ENCODE measurements at places on chromosomes 11 and 22.

DNA sequence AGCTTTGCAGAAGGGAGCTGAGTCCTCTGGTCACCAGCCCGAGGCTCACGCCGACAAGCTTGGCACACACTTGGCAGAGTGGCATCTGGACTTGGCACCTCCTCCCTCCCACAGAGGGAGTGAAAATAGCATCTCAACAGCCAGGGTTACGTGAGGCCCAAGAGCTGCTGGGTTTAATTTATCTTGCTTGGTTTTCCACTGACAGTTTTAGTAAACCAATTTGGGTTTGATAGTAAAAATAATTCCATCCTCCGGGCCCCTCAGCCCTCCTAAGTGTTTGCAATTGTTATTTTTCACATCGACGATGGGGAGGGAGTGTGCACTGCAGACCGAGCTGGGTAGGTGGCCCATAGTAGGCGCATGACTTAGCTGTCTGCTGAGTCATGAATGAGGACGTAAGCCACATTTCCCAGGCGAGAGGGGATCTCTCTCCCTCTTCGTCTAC is 107.6 kb upstream of the ASPHD2 start:
- no peak for DNase-seq

DNA sequence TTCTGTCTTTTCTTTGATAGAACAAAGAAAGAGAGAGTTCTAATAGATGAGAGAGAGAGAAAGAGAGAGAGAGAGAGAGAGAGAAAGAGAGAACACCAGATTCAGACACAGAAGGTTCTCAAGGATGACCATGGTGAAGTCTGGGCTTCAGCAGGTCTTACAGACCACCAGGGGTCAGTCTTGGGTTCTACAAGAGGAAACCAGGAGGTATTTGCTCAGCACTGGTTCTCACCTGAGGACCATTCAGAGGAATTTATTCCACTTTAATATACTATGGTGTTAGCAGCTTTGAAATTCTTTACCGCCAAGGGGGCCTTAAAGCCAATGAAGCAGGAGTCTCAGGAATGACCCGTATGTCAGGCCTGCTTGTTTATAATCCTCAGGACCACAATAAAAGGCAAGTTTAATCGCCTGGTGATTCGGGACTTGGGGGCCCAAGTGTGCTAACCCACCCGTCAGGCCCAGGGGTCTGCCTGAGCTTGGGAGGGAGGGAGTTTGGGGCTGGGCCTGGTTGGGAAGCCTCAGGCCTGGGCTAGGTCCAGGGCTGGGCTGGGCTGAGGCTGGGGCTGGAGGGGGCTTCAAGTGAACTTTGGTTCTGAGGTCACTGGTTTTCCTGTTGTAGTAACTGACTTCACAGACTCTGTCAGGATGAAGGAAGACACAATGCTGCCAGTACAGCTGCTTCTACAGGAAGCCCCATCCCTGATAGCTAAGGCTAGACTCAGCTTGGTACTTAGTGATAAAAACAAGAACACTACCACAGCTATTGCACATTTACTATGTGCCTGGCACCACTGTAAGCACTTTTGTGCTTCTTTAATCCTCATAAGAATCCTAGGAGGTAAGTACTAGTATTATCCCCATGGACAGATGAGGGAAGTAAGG is 179.2 kb upstream of the ZBED5 start:
- no peak for DNase-seq

- DNase-seq, result no peak
These were observed 12.2 kb downstream of the PPP6R3 start for GRCh38 chr11:68472778-68473177.

GRCh38 chr11:121210445-121211080 is 82.0 kb upstream of the SC5D start:
- DNase-seq, result no peak

GRCh38 chr11:914747-915501 is 4.3 kb upstream of the CHID1 start:
- no peak for DNase-seq

GRCh38 chr11:110828086-110828485 is 115.8 kb upstream of the ARHGAP20 start:
- no peak for DNase-seq

DNA sequence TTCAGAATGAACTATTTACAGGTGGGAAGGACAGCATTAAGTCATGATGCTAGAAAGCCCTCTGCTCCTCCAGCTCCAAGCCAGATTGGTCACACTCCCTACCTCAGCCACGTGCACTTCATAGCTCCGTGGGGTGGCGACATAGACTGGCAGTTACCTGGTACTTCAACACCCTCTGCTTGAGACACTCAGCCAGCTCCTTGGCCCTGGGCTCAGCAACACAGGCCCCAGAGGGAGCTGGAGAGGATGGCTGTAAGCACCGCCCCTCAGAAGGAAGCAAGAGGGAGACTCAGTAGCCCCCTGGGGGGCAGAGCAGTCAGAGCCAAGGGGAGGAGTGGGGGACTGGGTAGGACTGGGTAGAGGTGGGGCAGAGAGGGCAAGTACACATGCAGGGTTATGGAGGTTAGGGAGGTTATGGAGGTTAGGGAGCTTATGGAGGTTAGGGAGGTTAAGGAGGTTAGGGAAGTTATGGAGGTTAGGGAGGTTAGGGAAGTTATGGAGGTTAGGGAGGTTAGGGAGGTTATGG is 102.1 kb upstream of the BID start:
- DNase-seq, result no peak

DNA sequence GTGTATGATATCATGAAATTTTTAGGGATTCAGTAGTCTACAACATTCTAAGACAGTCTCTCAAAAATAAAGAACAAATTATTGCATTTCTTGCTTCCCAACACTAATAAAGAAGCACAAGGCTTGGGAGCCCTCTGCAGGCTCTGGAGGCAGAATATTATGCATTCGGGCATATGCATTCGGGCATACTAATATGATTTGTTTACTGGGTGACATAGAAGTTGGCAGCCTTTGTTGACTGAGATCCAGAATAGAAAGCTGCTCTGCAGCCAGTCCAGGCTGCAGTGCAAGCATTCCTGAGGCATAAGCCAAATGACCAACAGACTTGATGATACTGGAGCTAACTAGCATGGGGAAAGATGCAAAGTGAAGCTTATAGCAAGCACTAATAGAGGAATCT is 945.5 kb downstream of the OPCML start:
- DNase-seq, result no peak

DNA sequence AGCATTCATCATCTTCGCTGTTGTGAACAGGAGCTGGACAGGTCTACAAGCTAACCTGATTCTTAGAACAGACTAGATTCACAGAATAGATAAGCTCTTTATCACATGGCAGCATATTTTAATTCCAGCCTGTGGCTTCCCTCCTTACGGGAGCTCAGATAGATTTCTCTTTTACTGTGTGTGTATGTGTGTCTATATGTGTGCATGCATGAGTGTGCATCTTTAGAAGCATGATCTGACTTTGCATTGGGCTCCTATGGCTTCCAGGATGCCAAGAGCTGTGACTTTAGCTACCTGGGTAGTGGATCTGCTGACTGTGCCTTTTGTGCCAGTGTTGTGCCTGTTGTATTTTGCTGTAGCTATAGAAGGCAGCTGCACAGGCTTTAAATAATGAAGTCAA is 44.3 kb downstream of the ZNRF3 start:
- DNase-seq, result no peak

DNA sequence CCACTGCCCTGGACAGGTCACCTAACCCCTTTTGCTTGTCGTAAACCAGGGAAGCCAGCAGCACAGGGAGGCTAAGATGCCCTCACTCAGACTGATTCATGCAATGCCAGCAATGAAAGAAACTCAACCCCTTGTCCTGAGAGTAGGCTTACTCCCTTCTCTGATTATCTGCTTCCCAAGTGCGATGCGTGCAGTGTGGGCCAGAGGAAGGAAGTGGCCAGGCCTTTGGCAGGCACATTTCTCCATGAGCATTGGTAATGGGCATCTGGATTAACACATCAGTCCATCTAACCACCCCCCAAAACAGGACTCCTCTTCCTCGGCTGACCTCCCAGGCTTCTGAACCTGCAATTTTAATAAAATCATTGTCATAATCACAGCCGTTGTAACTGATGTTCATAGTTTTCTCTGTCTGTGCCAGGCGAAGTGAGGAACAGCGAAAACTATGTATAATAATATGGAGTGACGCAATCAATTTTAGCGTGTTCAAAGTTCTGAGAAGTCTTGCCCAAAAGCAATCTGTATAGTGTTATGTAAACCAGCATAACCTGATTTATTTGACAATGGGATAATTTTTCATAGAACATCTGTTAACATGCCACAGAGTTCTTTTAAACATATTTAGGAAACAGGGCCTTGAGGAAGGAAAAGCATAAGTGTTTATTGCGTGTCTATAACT is 33.9 kb downstream of the TST start:
- no peak for DNase-seq

DNA sequence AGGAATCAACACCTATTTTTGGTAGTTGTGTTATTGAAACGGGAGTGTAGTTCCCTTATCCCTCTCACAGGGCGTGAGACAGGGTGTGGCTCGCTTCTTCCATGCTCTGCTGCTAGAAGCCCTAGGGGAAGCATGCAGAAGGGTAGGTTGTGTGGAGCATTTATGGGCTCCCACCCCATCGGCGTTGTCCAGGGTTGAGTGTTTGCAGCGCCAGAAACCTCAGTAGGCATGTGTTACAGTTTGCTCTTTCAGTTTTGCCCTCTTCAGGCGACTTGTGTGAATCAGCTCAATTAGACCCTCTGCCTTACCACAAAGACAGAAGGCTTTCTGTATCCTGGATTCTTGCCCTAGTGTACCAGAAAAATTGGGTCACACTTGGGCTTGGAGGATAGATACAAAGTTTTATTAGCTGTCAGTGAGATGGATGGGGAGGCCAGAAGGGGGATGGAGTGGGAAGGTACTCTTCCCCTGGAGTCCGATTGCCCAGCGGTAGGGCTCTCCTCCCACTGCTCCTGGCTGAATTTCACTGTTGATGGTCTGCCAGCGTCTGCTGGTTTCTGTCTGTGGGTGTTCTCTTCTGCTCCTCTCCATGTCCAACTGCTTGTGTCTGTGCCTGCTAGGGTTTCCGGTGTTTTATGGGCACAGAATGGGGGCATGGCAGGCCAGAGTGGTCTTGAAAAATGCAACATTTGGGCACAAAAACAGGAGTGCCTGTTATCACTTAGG is 358.3 kb upstream of the CTSC start:
- DNase-seq, result no peak

DNA sequence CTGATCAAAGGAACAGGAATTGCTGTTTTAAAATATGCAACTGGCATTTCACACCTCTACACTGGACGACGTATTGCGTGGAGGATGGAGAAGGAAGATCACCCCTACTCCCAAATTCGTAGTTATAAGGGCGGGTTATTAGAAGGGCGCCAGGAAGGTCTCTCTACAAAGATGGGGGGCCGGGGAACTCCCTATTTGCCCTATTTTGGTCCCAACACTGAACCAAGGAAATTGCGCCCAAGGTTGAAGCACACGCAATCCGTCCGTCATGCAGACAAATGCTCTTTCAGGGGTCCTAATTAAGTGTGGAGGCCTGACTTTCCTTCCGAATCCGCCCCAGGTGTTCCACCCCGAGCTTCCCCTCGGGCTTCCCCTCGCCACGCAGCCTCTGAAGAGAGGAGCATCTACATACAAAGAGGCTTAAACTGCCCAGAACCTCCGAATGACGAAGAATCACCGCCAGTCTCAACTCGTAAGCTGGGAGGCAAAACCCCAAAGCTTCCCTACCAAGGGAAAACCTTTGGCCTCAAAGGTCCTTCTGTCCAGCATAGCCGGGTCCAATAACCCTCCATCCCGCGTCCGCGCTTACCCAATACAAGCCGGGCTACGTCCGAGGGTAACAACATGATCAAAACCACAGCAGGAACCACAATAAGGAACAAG is 396 bp downstream of the NPAT start:
- DNase-seq, result no peak

DNA sequence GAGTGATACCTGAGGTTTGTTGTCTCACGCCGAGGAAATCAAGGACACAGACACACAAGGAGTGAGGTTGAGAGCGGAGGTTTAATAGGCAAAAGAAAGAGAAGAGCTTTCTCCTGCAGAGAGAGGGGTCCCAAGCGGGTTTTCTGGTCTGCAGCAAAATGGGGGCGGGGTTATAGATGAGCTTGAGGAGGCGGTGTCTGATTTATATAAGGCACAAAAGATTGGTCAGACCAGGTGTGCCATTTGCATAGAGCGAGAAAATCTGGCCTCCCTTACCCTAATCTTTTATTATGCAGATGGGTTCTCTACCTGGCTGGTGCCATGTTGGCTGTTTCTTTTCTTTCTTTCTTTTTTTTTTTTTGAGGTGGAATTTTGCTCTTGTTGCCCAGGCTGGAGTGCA is 11.8 kb downstream of the C11orf96 start:
- DNase-seq, result no peak

GRCh38 chr11:75714211-75714610 is 3.4 kb upstream of the MOGAT2 start:
- no peak for DNase-seq

GRCh38 chr22:49302530-49302929 is 525.1 kb downstream of the BRD1 start:
- DNase-seq, result no peak

- DNase-seq, result no peak
These were observed 8.1 kb upstream of the SLC35E4 start for GRCh38 chr22:30627471-30627870.

DNA sequence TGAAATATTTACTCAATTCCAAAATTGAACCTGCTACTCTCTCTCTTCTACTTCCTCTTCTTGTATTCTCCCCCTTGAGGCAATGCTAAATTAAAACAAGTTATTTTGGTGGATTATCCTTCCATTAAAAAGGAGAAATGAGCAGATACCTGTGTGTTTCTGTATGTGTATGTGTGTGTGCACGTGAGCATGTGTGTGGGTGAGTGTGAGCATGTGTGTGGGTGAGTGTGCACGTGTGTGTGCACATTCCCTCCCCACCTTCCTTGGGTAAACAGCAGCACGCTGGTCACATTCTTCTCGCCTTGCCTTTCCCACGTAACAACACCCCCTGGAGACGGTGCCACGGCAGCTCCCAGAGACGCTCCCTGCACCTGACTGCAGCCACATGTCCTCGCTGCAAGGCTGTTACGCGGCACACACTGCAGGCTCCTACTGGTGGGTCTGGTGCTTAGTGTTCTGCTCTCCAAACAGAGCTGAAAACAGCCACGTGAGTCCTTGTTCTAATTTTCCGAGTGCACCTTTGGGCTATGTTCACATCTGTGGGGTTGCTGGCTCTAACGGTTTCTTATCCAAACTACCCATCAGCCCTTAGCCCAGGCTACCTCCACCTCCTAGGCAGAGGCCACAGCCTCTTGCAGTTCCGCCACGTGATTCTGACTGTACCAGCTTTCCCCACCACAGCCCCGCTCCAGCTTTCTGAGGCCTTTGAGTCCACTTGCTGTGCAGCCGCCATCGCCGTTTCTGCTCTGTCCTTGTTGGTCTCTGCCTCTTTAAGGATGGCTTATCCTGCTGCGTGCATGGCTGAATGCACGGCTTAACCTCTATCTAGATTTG is 123.4 kb downstream of the CTTN start:
- DNase-seq, result no peak

- no peak for DNase-seq
These were observed 15.4 kb downstream of the LRP5 start for GRCh38 chr11:68327586-68328370.

GRCh38 chr11:69770540-69770939 is 4.6 kb downstream of the FGF4 start:
- no peak for DNase-seq

GRCh38 chr11:116261606-116262005 is 511.2 kb downstream of the BUD13 start:
- DNase-seq, result no peak
